Activated CD8-positive, alpha-beta memory T cell treated with anti-CD3 and anti-CD28 coated beads for 48 hours (primary cell): ENCODE measurements at places on chromosomes 5 and 9.

DNA sequence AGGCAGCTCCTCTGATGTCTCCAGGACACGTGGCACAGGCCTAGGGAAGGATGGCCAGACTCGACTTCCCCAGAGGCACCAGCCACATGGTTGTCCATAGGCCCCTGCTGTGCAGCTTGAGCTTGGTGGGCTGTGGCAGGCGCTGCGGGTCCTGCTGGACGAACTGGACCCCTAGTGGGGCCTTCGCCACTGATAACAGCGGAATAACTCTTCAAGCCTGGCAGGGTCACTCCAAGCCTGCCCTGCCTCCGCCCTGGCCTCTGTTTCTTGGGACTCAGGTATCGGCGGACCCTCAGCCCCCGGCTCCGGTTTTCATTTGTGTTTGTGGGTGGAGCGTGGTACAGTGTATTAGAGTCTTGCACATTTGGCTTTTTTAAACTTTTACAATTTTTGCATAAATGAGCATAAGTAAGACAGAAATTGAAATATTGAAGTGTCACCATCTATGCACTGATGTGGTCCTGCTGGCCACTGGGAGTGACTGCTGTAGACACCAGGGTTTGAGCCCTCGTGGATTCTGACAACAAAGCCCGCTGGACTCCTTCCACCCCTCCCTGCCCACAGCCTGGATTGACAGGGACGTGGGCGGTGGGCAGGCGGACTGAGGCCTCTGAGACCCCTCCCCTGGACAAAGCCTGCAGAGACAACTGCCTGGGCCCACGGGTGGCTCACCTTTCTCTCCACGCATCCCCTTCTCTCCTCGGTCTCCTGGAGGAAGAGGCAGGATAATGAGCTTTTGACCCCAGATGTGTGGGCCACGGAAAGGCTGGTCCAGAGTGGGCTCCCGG lies 3.8 kb downstream of the FCN1 start:
- no peak for DNase-seq

- no peak for DNase-seq
Measured at GRCh38 chr5:115320006-115320405, 23.6 kb upstream of the CCDC112 start.

GRCh38 chr9:101650142-101650541 lies 55.4 kb upstream of the PPP3R2 start:
- DNase-seq = no peak

GRCh38 chr9:84711936-84712335 lies 42.4 kb downstream of the NTRK2 start:
- DNase-seq = no peak

DNA sequence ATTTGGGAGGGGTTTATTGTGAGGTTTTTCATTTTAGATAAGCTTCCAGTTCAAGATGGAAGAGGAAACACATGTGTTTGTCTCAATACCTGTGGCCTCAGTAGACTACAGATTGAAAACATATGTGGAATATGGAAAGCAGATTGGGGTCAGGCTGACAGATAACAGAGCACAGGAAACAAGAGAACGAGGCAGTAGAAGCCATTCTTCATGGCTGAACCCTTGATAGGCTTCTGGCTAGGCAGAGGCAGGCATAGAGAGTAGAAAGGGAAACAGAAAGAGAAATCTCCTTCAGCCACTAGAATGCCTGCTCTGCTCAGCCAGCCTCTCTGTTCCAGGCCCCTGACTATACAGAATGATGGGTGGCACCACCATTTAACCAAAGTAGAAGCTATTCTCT lies 152.5 kb downstream of the MUSK start:
- no peak for DNase-seq

DNA sequence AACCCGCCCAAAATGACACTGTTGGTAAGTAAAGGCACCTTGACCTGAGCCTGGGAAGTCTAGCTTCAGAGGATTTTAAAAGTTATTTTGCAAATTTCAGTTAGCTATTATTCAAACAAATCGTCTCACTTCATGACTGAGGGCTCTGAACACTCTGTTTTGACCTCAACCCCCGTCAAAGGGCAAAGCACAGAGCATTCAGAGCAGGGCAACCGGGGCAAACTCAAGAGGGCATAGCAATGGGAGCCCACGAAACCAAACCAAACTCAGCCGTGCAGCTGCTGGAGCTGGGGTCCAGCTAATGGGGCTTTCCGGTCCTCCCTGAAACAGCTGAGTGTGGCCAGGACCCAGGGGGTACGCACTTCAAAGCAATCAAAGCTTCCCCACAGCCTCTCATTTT lies 1.6 kb downstream of the C9 start:
- DNase-seq = no peak

GRCh38 chr5:96151891-96152290 lies 190.2 kb upstream of the ELL2 start:
- no peak for DNase-seq

GRCh38 chr5:160434022-160434531 lies 12.4 kb downstream of the PTTG1 start:
- no peak for DNase-seq

- DNase-seq = no peak
Measured at GRCh38 chr9:95182854-95183563, 134.5 kb downstream of the FANCC start.

- no peak for DNase-seq
Measured at GRCh38 chr9:111003182-111003581, 35.1 kb downstream of the LPAR1 start.

GRCh38 chr5:88930335-88930734 lies 47.4 kb upstream of the MEF2C start:
- DNase-seq = no peak

DNA sequence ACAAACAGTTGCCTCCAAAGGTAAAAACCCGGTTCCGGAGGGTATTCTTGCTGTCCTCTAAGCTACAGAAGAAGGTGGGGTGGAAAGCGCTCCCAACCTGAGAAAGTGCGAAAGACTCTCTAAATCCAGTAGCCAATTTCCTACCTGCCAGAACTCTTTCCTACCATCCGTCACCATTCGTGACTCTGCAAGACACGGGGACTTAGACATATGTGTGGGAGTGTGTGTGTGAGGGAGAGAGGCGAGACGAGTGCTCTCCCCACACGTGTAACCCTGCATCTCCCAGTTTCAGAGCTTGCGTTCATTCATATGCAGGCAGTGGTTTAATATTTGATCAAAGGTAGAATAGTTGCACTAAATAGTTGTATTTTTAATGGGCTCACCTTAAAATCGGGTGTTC lies 473 bp upstream of the GABRA1 start:
- no peak for DNase-seq

DNA sequence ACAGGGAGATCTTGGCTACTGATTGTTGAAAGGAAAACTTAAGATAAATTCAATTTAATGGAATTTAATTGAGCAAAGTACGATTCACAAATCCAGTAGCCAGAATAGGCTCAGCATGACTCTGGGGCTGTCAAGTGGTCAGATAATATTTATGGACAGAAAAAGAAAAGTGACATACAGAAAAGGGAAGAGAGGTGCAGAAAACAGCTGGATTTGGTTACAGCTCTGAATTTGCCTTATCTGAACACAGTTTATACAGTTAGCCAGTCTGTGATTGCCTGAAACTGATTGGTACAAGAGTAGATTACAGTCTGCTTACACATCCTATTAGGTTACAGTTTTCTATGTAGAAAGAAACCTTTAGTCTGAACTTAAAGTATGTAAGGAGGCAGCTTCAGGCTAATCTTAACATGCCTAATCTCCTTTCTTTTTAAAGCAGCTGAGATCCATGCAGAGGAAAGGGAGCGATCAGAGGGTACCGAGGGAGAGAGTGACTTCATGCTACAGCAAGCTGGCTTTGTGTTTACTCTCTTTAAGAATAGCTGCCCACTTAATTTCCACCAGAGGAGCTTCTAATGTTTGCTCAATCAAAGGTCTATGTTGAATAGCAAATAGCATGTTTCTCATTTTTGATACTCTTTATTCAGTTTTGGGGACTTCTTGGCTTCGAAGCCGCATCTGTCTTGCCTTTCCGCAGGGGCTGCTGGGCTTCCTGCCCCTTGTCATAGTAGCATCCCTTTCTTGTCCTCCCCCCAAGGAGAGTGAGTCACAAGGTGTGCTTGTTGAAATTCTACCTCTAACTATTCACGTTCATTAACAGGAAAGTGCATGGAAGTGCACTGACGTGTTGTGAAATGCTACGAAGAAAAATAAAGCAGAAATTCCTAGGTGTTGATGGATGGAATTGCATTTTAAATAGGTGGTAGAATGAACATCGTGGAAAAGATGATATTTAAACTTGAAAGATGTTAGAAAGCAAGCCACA lies 761.2 kb downstream of the TAF11L14 start:
- no peak for DNase-seq

GRCh38 chr5:171476701-171477100 lies 57.3 kb downstream of the FGF18 start:
- DNase-seq = no peak

- no peak for DNase-seq
Measured at GRCh38 chr5:82873452-82873851, 203.7 kb downstream of the TMEM167A start.

GRCh38 chr9:35574578-35575122 lies 30.4 kb upstream of the TESK1 start:
- no peak for DNase-seq

DNA sequence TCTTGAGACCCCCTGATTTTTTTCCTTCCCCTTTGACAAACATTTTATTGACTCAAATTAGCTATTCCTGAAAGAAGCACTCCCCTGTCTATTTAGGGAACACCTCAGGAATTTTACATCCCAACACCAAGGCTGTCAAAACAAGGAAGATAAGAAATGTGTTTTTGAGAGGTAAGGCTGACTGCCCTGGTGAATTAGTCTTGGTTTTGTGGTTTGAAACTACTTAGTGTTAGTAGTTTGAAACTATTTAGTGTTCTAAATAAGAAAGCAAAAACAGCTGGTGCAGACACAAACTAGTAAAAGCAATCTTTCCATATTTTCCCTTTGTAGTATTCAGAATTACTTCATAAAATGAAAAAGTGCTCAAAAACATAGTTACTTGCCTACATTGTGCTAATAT lies 120.7 kb downstream of the PCSK1 start:
- DNase-seq = no peak

- no peak for DNase-seq
Measured at GRCh38 chr9:127155314-127155960, 33.0 kb upstream of the ANGPTL2 start.

GRCh38 chr5:5615569-5615968 lies 193.1 kb downstream of the ICE1 start:
- no peak for DNase-seq

GRCh38 chr9:92654481-92655301 lies 15.2 kb downstream of the IPPK start:
- no peak for DNase-seq

- no peak for DNase-seq
Measured at GRCh38 chr9:129731477-129732085, 21.3 kb downstream of the PTGES start.

- no peak for DNase-seq
Measured at GRCh38 chr9:37925006-37925405, 21.1 kb upstream of the SLC25A51 start.

DNA sequence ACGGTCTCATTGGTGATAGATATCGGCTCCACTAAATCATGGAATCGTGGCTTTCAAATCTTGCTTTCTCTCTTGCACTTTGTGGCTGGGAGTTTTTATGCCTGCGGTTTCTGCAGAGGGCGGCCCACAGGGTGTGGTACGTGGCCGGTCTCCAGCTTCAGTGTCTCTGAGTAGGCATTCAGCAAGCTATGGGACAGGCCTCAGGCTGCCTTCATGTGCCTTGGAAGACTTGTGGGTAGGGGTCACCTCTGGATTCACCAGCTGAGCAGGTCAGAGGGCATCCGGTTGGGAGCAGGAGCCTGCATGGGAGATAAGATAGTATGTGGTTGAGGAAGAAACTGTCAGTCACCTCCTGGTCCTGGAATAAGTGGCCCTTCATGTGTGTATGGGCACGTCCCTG lies 47.7 kb downstream of the AMBP start:
- no peak for DNase-seq

GRCh38 chr9:93318480-93318879 lies 133.0 kb upstream of the FAM120A start:
- no peak for DNase-seq

GRCh38 chr5:138594305-138595058 lies 19.3 kb upstream of the HSPA9 start:
- DNase-seq = no peak

DNA sequence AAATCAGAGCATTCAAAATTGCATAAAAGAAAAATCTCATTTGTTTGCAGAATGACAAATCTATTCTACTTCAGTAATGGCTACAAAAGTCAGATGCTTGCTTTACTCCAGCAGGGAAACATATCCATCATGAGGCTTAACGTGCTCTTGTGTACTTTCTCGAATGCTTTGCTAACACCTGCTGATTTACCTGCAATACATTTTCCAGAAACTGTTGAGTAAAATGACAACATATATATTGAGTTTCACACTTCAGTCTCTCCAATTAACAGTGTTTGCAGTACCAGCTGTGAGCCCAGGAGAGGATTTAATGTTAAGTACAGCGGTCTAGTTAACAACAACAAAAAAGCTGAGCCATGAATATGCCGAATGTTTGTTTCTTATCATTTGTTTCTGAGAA lies 391.5 kb upstream of the SMC2 start:
- DNase-seq = no peak

DNA sequence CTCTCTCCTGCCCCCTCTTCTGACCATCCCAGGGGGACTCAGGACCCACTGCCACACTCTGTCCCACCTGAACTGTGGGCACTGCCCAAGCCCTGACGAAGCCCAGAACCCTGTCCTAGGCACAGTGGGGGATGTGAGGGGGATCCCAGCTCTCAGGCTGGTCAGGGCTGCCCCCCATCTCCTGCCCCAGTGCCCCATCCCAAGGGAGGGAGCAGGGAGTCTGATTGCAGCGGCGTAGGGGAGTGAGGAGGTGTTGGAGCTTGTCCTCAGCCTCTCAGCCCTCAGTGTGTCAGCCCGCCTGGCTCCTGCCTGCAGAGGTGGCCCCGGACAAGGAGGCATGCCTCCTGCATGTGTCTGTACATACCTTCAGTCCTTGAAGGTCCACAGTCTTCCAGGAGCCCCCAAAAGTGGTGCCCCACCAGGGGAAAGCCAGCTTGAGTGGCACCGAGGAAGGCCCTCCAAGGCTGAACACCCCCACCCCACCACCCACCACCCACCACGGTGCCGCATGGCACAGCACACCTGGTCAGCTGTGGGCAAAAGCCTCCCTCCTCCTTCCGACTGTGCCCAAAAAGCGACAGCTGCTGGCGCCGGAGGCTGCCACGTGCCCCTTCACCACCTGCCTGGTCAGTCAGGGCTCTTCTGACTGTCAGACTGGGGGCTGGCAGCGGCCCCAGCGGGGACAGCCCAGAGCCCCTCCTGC lies 930 bp downstream of the SARDH start:
- no peak for DNase-seq

DNA sequence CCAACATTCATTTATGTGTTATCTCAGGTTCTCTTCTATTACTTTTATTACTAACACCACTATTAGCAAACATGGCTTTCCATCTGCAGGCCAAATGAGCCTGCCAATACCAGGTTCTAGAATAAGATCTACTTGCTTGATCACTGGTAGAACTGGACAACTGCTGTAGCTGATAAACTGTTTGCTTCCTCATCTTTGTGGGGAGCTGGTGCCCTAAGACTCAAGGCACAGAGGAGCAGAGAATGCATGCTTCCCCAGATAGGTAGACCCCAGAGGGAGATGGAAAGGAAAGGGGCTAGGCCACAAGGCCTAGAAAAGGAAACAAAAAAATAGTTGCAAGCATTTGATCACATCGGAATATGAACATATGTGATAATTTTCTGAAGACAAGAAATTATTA lies 30.7 kb upstream of the AUH start:
- DNase-seq = no peak

- DNase-seq = no peak
Measured at GRCh38 chr9:33881635-33882034, 64.7 kb downstream of the UBE2R2 start.

GRCh38 chr5:119417891-119418605 lies 34.2 kb upstream of the HSD17B4 start:
- no peak for DNase-seq

GRCh38 chr5:132491368-132492364 lies 1.1 kb upstream of the IRF1 start:
- no peak for DNase-seq
